NCI-H345 (cell line): ENCODE measurements at places on chromosomes 3 and 15.
A peak's percentile ranks its signal among the peaks of the same experiment; 100 is the strongest.

DNA sequence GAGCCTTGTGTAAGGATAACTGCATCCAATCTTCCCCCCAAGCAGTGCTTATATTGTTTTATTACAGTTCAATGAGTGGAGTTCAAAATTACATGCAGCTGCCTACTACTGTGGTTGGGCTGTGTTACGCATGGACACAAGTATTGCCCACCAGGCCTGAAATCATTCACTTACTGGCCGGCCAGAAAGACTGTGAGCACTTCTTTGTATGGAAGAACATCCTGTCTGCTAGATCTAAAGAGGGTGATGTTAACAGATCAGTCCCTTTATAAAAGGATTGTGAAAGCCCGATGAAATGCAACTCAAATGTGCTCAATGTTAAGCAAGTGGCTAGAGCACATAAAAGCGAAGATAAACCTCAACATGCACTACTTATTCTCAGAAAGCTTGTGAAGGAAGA lies 132.5 kb downstream of the FOXP1 start:
- no peak for DNase-seq

DNA sequence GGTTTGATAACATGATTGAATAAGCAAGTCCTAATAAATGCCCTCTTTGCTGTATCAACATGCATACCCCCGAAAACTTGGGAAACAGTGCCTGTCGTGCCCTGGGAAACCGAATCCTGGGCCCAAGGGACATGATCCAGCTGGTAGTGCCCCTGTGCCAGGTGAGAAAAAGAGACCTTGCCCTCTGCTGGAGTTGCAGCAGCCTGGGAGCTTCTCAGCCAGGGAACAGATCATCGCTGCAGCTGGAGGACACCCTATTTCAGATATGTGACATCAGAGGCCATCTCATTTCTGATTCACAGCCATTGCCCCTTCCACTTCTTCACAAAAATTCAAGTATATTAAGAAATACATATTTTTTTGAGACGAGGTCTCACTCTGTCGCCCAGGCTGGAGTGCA lies 32.3 kb downstream of the STOML1 start:
- no peak for DNase-seq

GRCh38 chr15:90465930-90466567 lies 63.7 kb upstream of the CRTC3 start:
- DNase-seq = no peak

DNA sequence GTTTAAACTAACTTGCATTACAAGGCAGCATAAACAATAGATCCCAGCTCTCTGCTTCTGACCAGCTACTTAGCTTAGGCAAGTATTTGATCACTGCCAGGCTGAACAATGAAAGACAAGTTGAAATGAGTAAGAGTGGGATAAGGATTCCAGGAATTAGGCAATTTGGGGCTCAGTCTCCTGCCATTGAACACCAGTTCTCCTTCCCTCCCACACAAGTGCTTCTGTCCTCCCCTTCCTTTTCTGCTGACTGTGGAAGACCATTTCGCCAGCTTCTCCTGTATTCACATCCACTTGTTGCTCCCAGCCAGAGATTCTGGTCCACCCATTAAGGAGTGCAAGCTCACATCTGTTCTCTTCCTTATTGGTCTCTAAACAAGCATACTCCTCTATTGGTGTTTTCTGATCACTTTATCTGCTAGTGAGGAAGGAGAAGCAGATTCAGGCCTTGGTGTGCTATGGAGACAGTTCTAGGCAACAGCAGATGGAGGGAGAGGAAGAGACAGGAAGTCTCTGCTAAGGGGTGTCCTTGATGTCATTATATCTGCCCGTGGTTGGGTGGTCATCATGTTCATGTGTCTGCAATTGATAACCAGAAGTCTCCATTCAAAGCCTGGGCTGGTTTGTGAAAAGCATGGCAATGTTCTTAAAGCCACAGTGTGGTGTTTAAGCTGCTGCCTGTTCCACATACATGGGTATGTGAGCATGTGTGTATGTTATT lies 121.5 kb downstream of the PLCL2 start:
- DNase-seq = no peak

GRCh38 chr3:126083138-126083445 lies 832 bp downstream of the SLC41A3 start:
- no peak for DNase-seq

DNA sequence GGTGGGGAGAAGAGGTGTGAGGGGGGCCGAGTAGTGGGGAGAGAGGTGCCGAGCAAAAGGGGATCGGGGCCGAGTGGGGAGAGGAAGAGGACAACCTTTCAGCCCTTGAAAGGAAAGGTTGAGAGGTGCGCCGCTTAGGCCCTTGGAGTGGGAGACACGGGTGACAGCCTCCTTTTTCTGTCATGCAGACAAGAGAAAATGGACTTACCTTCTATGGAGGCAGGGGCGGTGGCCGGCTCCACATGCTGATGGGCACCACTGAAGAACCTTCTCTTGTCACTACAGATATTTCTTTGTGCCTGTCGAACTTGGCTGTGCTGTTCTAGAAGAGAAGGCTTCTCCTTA lies 421 bp downstream of the KLHL18 start:
- DNase-seq = no peak

- DNase-seq = peak; percentile 69
Measured at GRCh38 chr3:195895078-195895860, 13.1 kb downstream of the TNK2 start.

- DNase-seq = no peak
Measured at GRCh38 chr3:7166460-7166859, 305.5 kb downstream of the GRM7 start.

DNA sequence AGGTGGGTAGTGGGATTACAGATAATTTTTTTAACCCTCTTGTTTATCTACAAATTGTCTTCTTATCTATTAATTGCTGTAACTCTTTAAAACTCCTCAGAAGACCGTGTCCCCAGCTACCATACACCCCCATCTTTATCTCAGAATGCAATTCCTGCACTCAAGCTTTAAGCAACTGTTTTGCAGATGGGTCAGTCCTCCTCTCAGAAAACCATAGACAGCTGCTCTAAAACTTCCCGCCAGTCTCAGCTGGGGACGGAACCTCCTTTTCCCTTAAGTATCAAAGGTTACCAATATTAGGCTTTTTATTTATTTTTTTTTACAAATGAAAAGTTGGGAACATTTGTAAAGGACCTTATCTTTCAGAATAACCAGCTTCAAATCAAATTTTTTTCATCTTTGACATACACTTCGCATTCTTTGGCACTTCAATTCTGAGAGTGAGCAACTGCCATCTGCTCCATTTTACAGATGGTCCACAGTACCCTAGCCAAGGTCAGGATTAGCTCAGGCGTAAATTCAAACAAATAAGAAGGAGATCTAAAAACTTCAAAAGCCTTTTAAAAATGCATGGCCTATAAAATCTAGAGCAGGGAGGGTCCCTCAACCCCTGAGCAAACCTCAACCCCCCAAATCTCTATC lies 1.3 kb downstream of the GATM start:
- DNase-seq = no peak

- no peak for DNase-seq
Measured at GRCh38 chr3:127491323-127491722, 99.2 kb downstream of the TPRA1 start.

DNA sequence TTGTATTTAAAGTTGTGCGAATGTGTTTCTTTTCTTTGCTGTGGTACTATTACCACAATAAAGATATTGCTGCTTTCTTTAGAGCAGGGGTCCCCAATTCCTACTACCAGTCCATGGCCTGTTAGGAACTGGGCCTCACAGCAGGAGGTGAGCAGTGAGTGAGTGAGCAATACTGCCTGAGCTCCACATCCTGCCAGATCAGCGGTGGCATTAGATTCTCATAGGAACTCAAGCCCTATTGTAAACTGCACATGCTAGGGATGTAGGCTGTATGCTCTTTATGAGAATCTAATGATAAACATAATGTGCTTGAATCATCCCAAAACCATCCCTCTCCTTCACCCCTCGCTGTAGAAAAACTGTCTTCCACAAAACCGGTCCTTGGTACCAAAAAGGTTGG lies 41.6 kb downstream of the DMXL2 start:
- no peak for DNase-seq

DNA sequence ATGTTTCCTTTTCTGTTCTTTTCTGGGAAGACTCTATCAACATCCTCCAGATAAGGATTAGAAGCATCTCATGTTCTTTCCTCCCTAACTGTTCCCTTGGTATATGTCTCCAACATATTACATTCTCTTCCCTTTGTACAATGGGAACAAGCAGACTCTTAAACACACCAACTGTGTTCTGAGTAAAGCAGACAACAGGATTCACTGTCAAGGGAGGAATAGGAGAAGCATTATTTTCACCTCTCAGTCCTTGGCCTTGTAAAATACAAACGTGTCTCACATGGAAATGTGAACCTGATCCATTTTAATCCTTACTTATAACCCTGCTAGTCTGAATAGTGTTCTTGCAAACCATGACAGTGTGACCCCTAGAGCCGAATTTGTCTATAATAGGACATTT lies 19.6 kb downstream of the GYG1 start:
- DNase-seq = no peak

DNA sequence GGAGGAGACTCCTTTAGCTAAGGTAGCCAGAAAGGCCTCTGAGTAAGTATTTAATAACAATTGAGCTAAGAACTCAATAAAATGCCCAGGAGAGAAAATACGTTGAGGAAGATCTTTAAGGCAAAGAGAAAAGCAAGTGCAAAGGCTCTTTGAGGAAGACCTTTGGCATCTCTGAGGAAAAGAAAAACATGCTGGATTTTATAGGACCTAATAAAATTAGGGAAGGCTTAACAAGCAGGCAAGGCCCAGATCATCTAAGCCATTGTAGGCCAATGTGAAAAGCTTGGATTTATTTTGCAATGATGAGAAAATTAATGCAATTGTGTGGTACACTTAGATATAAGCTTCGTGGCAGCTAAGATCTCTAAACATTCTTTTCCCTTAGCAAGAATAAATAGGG lies 75.7 kb downstream of the P3H2 start:
- no peak for DNase-seq

- DNase-seq = no peak
Measured at GRCh38 chr3:6301626-6302025, 559.3 kb upstream of the GRM7 start.

DNA sequence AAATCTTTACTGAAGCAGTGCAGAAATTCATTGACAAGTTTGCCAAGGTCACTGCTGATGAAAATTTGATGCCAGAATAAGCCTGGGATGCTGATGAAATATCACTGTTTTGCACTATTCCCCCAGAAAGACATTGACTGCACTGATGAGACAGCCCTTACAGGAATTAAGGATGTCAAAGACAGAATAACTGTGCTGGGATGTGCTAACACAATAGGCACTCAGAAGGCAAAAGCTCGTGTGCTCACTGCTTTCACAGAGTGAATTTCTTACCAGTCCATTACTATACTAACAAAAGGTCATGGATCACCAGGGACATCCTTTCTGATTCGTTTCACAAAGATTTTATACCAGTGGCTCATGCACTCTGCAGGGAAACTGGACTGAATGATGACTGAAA lies 69.4 kb downstream of the MCF2L2 start:
- DNase-seq = no peak

GRCh38 chr15:65027593-65027992 lies 1.8 kb downstream of the MTFMT start:
- no peak for DNase-seq

- no peak for DNase-seq
Measured at GRCh38 chr3:195086885-195087284, 184.1 kb downstream of the XXYLT1 start.

DNA sequence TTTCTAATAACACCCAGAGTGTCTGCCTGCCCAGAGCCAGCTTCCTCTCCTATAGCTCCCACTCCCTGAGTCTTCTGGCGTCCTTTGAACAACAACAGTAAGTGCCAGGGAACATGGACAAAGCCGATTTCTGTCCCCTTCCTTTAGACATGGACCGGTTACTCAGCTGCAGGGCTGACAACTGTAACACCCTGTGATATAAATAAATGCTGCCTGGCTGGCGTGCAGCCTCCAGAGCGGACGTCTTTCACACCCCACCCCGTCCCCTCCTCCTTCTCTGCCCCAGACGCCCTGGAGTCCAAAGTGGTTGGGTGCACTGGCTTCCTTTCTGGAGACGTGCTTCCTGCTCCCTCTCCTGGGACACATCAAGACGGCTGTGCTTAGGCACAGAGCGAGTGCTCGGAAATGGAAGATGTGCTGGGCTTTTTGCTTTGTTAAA lies 281.9 kb upstream of the LRRFIP2 start:
- no peak for DNase-seq

GRCh38 chr3:180990505-180990904 lies 969 bp upstream of the DNAJC19 start:
- no peak for DNase-seq

- DNase-seq = no peak
Measured at GRCh38 chr3:100545371-100545770, 53.0 kb downstream of the TMEM45A start.

DNA sequence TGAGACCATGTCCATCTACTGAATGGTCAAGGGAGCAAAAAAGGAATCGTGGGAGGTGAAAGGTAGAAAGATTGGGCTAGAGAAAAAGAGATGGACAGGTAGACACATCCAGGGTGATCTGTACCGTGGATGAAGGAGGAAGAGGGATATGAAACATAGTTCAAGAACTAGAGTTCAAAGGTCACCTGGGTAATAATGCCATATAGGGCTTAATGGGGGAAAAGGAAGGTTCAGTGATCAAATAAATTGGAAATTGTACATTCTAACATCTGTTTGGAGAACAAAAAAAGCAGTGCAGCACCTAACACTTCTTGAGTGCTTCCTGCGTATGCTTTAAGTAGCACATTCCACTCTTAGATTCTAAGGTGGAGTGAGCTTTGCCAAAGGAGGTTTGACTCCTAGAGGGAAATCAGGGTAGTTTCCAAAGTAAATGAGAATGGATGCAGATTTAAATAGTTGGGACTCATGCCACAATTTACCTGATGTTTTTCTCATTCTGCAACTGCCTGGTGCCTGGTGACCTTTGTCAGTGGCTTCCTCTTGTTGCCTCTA lies 46.6 kb downstream of the MITF start:
- no peak for DNase-seq

- DNase-seq = peak; percentile 64
Measured at GRCh38 chr3:8110966-8111798, 390.4 kb upstream of the LMCD1 start.

DNA sequence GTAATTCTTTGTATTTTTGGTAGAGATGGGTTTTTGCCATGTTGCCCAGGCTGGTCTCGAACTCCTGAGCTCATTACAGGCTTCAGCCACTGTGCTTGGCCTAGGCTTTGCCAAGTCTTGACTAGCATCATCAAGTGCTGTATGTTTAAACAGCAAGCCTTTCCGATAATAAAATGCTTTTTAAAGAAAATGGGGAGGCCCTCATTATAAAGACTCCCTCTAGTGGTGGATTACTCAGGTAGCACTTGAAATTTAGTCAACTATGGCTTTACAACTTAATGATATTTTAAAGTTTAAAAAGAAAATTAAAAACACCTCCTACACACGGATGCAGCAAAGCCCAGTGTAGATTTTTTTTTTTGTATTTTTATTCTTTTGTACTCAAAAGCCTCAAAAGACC lies 213.6 kb downstream of the GAP43 start:
- no peak for DNase-seq

- DNase-seq = no peak
Measured at GRCh38 chr3:89682556-89682955, 575.1 kb downstream of the EPHA3 start.
